ENCODE measurements at places on chromosomes 5 and 9.

GRCh38 chr5:74625742-74626241 lies 14.7 kb downstream of the ENC1 start:
- DNase-seq, result no peak

DNA sequence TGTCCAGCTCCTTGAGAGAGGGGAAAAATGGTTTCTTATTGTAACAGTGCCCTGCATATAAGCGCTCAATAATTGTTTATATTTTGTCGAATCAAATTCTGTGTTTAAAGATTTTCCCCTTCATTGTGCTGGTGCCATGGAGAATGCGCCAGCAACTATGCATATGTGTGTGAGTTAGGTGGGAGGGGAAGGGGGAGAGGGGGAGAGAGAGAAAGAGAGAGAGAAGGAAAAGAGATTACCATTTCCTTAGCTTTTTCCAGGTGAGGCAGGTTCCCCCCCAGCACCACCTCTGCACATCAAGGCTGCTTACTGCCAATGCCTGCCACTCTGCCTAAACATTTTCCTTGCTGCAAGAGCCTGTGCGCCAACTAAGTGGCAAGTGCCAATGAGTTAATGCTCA lies 111.0 kb downstream of the PJA2 start:
- DNase-seq, result no peak

DNA sequence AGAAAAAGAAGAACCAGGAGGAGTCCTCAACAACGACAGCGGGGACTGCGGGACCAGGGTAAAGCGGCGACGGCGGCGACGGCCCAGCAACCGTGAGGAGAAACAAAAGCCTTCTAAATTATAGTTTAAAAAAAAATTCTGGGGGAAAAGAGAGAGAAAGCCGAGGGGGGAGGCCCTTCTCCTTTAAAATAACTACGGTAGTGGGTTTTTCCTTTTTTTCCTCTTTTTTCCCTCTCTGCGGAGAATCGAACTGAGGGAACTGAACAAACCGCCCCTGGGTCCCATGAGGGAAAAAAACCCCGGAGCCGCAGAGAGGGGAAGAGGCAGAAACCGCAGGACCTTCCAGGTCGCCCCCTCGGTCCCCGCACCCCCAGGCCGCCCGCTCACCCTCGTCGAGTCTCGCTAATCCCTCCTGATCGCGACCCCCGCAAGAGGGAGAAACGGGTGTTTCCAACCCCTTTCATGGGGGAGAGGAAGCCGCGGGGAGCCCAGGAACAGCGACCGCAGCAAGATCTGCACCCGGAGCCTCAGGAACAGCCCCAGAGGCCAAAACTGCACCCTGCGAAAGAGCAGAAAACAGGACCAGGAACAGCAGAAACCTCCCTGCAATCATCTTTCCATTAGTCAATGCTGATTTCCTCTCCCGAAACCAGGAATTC lies 453 bp downstream of the CPEB4 start:
- DNase-seq, result peak; percentile 46

DNA sequence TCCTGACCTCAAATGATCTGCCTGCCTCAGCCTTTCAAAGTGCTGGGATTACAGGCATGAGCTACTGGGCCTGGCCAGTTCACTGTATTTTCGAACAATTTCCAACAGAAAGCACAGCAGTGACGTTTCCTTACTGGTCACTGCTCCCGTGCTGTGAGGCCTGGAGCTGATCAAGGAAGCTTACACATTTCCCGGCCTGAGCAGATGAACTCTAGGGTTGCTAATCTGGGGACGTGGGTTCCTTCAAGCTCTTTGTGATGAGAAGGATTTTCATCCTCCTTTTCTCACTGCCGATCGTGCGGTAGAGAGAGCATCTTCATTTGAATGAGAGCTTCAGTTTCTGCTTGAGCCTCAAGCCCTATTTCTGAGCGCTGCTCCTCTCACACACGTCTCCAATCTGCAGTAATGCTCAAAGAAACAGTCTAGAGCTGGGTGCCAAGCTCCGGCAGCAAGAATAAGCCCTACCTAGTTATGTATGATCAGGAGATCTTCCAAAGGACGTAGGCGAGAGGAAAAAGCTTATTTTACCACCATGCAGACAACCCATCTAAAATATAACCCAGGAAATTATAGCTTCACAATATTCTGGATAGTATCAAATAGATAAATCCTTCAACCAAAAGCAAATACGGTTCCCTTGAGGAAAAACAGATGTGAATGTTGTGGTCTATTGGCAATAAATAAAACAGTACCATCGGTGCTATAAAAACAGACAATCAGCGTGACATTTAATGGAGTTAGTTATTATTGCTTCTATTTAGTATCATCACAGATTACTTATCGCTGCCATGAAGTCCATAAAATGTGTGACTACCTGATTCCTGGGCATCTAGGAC lies 7.3 kb upstream of the SPATA24 start:
- peak; percentile 39 for DNase-seq

GRCh38 chr5:172417130-172417841 lies 37.0 kb downstream of the SH3PXD2B start:
- DNase-seq, result no peak

GRCh38 chr9:97293207-97293721 lies 14.2 kb upstream of the CCDC180 start:
- DNase-seq, result no peak

- peak; percentile 87 for DNase-seq
These were observed 55.6 kb upstream of the LMX1B start for GRCh38 chr9:126558051-126558665.

DNA sequence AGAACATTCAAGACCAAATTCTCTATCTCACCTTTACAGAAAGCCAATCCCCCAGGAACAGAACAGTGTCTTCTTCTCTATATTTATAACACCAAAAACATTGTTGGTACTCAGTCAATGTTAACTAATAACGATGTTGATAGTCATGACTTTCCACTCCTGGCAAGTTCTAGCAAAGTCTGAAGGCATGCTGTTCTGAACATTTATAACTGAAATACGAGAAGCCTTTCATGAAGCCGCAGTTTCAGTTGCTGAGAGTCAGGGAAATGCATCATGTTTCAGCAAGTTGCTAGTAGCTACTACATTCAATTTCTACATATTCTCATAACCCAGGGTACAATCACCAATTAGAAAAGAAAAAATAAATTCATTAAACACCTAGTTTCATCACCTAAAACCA lies 301.4 kb downstream of the PDE4D start:
- peak; percentile 11 for DNase-seq

GRCh38 chr5:114252226-114252625 lies 109.6 kb upstream of the KCNN2 start:
- no peak for DNase-seq

GRCh38 chr9:36316611-36317317 lies 58.5 kb upstream of the GNE start:
- DNase-seq, result no peak

- no peak for DNase-seq
These were observed 56.0 kb downstream of the ZNF510 start for GRCh38 chr9:96721731-96722429.

GRCh38 chr5:80248378-80248777 lies 7.5 kb downstream of the SERINC5 start:
- no peak for DNase-seq

- DNase-seq, result peak; percentile 62
These were observed 481 bp downstream of the MRPL36 start for GRCh38 chr5:1799110-1799601.

DNA sequence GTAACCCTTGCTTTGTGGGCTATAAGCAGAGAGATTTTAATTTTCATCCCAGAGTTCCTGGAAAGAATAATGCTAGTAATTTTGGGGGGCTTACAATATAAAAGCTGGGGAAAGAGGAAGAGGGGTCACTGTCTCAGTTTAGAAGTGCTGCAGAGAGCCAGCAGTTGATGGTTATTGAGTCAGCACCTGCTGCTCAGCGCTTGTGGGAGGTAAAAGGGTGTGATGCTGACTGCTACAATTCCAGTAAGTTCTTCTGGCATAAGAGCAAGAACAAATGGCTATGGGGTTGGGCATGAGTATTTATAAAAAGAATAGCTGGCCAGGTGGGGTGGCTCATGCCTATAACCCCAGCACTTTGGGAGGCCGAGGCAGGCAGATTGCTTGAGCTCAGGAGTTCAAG lies 88.5 kb downstream of the MAST4 start:
- no peak for DNase-seq

DNA sequence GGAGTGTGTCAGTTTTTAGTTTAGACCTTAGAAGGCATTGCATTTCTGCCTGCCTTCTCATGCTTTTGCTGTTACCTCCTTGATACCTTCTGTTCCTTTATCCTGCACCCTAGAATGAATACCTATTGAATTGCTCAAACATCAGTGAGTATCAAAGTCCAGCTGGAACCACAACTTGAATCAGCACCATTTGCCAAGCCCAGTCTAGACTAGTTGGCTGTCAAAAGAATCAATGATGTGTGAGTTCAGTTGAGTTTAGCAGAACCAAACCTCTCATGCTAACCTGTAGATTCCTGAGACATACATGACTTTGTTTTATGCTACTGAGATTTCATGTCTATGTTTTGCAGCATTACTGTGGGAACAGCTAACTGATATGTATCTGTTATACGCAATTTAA lies 116.6 kb downstream of the FAM170A start:
- DNase-seq, result no peak

All from GM03348 (cell line).